DMS79 treated with DMSO at 0.1 percent for 48 hours (cell line): ENCODE measurements at places on chromosomes 4 and X.

- DNase-seq = no peak
Observed at GRCh38 chr4:153204728-153205648, 745 bp downstream of the TRIM2 start.

GRCh38 chr4:94533405-94534223, 81.9 kb downstream of the PDLIM5 start:
- DNase-seq = no peak

DNA sequence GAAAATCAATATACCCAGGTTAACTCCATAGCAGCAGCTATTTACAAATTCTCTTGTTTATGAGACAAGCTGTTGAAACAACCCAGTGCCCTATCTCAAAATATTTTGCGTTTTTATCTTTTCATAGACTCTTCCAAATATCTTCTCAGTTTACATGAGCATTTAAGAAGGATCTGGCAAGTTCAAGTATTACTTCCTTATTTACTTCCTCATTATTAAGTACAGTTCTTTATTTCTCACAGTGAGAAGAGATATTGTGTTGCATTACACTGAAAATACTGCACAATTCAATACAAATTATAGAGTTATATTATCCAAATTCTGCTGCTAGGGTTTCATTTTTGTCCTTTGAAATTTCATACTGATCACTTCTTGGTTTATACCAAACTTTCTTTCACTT, 43.6 kb upstream of the UCP1 start:
- DNase-seq = no peak

DNA sequence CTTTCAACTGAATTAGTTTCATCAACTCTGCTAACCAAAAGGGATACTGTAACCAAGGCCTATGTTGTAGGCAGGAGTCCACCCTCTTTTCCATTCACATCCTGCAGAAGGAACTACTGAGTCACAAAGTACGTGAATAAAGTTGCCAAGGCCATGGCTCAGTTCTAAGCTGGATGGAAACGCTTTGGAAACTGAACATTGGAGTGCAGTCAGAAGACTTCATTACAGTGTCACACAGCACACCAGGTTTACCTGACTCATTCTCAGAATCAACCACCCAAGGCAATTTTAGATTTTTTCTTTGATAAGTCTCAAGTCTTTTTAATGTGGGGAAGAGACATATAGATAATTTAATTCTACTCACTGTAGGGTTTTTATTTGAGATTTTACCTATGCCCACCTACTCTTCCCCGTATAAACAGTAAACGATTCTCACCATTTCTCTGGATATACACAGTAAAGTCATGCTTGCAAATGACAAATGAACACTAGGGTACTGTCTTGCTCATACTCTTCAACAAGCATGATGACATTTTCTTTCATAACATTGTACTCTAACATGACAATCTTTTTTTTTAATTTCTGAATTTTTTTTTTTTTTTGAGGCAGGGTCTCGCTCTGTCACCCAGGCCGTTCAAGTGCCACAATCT, 58.9 kb upstream of the RBM47 start:
- DNase-seq = no peak

DNA sequence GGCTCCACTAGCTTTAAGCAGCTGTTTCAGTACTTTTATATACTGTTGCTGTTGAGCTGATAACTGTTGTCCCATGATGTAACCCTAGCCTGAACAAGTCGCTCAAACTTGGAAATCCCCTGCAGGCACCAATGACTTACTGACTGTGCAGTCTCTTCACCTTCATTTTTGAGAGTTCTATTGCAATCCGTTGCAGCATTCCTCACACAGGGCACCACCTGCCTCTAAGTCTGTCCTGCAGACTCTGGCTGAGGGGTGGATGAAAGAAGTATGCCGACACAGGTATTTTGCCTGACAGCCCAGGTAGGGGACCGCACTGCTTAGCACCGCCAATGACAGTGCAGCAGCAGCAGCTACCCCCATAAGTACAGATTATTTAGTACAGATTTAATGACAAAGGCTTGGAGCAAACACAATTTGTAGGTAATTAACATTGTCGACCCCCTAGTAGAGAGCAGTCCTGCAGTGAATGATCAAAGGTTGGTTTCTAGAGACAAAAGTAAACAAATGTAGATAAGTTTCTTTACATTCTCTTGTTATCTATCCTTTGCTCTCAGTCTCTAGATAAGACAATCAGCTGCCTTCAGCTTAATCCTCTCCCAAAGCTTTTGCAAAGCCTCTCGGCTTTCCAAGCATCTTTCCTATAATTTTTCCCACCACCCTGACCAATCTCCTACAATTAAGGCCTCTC, 205.0 kb downstream of the PABPC4L start:
- no peak for DNase-seq

- no peak for DNase-seq
Observed at GRCh38 chrX:13994536-13995080, 35.1 kb downstream of the GEMIN8 start.
